ENCODE measurements at places on chromosomes 7 and 10.

- DNase-seq = no peak
These were observed 23.8 kb upstream of the SFTPA1 start for GRCh38 chr10:79586933-79587332.

- no peak for DNase-seq
These were observed 1.3 kb downstream of the ITPRIP start for GRCh38 chr10:104336821-104337467.

DNA sequence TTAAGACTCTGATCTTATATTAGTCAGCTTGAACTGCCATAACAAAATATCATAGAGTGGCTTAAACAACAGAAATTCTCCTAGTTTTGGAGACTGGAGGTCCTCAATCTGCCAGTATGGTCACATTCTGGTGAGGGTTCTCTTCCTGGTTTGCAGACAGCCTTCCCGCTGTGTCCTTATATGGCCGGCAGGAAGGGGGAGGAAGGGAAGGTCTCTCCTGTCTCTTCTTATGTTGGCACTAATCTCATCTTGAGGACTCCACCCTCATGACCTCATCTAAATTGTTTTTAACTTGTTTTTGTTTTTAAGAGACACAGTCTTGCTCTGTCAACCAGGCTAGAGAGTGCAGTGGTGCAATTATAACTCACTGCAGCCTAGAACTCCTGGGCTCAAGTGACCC lies 53.1 kb downstream of the VPS41 start:
- no peak for DNase-seq

DNA sequence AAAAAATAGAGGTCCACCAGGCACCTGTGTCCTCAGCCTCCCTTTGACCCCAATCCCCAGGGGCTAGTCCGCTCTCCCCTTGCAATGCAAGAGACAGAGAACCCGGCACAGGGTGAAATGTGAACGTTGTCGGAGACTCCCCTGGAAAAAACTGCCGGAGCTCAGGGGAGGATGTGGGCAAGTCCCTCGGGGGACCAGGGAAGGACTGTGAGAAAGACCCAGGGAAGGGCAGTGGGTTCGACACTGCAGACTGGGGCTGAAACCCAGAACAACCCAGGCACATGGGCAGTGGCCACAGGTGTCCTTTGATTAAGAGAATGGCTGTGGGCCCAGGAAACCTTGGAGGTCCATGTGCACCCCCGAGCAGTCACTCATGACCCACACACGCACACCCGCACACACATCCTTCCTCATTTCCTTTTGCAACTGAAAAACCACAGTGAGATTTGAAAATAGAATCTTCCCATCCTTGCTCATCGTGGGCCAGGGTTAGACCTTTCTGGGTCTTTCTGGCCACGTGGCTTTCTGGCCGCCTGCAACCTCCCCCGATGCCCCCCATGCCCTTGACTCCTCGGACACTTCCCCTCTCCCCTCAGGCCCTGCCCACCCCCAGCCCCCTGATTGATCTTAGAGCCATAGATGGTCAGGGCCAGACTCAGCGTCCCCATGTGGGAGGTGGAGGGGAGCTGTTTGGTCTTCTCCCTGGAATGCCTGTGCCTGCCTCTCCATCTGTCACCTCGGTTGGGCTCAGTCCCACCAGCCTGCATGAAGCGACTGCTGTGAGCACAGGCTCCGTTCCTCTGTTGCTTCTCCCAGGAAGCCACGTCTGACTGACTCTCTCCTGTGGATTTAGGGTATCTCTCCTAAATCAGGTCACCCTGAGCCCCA lies 7.9 kb downstream of the LAT2 start:
- DNase-seq = no peak

DNA sequence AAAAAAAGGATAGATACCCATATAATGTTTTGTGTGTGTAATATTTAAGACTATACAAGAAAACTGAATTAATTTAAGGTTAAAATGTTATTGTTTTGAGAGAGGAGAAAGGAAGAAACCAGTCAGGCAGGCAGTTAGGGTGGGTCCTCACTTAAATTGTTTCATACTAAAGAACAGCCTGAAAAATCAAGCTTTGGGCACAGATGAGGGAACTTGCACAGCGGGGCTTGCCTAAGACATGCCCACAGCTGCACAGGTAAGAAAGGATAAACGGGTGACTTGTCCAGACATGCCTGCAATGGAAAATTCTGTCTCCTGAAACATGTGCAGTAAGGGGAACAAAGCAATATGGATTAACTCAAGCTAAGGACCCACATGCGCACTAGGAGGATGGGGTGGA lies 158.4 kb downstream of the BBS9 start:
- DNase-seq = no peak

GRCh38 chr10:75399461-75400162 lies 2.0 kb downstream of the ZNF503 start:
- no peak for DNase-seq

DNA sequence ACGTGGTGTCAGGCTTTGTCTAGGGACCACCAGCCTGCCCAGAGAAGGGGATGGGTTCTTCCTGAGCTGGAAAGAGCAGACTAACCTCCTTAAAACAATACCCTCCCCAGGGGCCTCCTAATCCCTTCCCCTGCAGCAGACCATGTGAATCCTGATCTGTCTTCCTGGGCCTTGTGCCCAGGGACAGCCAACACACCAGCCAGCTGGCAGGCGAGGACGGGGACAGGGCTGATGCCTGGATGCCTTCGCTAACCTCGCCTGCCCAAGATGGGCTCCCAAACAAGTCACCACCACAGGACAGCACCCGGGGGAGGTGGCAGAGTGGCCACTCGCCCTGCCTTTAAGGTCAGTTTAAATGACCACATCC lies 17.6 kb downstream of the PODXL start:
- no peak for DNase-seq

- no peak for DNase-seq
These were observed 241.6 kb downstream of the RAB11FIP2 start for GRCh38 chr10:117805139-117805538.

GRCh38 chr10:42961796-42962109 lies 115.1 kb upstream of the RET start:
- DNase-seq = no peak

DNA sequence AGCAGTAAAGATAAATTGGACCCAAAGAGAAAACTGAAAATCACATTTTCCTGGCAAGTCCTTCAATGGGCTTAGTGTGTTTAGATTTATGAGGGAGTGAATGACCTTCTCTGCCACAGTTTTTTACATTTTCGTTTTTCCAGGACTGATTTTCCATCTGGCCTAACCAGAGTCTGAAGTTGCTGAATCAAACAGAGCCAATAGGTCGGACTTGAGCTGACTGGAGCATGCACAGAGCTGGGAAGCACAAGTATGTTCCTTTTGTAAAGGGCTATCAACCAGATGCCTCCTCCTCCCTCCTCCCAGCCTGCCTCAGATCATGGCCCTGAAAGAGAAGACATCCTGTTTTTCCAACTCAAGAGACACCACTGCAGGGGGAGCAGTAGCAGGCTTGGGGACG lies 126.0 kb upstream of the ANKRD1 start:
- DNase-seq = no peak

DNA sequence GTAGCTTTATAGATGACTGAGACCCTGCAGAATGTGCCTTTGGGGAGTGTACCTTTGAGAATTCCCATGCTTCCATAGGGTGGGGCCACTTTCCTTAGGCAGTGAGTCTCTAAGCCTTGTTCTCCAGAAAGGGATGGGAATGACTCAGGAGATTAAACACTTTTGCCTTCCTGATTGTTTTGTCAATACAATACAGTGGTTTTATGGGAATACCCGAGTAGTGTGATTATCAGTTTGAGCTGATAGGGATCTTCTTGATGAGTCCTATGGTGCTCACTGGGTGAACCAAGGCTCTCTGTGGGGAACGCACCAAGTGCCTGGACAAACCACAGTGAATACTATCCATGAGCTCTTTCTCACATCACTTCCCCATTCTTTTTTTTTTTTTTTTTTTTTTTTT lies 6.3 kb downstream of the MYOF start:
- DNase-seq = no peak

DNA sequence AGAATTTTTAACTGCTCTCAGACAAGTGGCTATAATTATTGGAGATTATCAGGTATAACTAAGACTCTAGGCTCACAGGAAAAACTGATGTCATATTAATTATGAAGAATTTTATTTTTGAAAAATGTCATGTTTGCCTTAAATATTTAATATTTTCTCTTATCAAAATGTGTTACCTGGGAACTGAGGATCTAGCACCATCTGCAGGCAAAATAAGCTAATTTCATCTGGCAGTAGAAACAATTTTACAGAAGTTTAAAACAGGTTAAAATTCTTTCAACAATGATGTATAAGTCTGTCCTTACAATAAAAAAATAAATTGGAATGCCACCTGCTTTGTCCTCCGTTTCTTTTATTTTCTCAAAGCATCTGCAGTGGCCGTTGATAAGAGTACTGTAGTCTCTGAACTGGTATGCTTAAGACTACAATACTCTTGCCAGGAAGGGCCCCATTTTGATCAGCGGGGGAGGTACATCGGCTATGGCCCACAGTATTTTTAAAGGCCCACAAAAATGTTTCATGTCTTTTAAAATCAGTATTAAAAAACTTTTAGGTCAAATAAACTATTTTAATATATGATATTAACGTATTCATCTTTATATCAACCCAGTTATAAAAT lies 81.3 kb downstream of the VWDE start:
- no peak for DNase-seq

DNA sequence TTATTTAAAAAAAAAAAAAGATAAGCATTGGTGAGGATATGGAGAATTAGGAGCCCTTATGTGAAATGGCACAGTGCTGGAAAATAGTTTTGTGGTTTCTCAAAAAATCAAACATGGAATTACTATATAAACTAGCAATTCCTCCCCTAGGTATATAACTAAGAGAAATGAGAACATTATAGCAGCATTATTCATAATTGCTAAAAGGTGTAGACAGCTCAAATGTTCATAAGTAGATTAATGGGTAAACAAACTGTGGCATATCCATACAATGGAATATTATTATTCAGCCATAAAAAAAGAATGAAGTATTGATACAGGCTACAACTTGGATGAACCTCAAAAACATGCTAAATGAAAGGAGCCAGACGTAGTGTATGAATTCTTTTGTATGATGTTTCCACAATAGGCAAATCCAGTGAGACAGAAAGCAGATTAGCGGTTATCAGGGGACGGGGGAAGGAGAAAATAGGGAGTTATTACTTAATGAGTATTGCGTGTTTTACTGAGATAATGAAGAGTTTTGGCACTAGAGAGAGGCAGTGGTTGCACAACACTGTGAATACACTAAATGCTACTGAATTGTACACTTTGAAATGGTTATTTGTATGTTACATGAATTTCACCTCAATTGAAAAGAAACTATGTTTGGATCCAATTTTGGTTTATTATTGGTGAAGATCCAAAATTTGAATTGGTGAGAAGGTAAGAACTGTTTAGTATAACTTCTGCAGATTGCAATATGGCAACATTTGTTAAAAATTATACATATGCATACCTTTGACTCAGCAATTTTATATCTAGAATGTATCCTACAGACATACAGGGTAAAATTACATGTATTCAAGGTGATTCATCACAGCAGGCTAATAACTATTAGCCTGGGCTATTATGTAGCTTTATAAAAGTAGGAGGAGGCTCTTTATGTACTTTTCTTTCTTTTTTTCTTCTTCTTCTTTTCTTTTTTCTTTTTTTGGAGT lies 69.7 kb downstream of the VCL start:
- no peak for DNase-seq

- DNase-seq = no peak
These were observed 1.8 kb downstream of the BMI1 start for GRCh38 chr10:22322641-22323160.

GRCh38 chr7:127619681-127620405 lies 1.9 kb upstream of the PAX4 start:
- DNase-seq = no peak

DNA sequence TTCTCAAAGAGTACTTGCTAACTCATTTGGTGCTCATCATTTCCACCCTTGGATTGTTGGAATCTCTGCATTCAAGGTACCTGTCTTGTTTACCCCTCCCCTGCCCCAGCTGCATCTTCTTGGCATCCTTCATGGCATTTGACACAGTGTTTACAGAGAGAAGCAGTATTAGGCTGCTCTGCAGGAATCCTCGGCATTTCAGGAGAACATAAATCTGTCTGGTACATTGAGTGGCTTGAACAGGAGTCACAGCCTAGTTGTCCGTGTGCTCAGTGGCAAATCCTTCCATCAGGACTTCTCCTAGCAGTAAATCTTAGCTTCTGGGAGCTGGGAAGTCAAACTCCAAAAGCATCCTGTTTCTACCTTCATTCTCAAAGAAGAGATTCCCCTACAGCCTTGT lies 136.8 kb upstream of the YAE1 start:
- DNase-seq = no peak

GRCh38 chr7:70926666-70927065 lies 205.3 kb upstream of the GALNT17 start:
- no peak for DNase-seq

- DNase-seq = no peak
These were observed 245.6 kb downstream of the BICC1 start for GRCh38 chr10:58758321-58758720.

- no peak for DNase-seq
These were observed 238.8 kb downstream of the POLR1F start for GRCh38 chr7:19470031-19470430.

DNA sequence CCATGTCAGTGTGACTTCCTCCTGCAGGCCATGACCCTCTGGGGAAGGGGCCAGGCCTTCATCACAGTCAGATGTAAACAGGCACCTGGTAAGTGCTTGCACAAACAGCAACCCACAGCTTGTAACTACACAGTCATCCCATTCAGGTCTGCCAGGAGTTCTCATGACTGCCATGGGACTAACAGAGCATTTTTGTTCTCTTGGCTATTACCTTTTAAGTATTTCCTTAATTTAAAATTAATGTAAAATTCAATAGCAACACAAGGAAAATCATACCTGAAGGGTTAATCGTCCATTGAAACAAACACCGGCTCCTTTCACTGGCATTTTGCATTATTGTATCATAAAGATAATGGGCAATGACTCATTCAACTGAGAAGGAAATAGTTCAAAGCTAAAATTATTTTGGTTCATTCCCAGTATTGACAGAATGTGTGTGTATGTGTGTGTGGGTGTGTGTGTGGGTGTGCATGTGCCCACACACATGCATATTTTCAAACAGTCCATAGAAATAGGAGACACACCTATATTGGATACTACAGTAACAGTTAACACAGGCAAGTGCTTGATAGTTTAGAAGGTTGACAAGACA lies 307.9 kb downstream of the WDR11 start:
- no peak for DNase-seq

DNA sequence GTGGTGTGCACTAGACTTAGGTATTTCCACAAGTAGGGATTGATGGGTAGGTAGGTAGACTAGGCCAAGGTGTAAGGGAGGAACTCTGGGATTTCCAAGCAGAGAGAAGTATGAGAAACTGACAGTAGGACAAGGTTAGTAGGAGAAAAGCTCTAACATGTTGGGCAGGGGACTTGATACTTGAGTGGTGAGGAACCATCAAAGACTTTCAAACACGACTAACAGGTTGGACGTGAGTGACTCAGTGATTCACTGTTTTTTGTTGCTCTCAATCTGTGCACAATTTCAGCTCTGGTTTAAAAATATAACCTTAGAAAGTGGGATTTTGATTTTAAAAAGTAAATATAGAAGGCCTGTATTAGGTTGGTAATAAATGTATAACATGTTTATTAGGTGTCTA lies 44.4 kb downstream of the KLHDC10 start:
- DNase-seq = no peak

- no peak for DNase-seq
These were observed 15.6 kb downstream of the SEC23IP start for GRCh38 chr10:119908166-119908565.

- no peak for DNase-seq
These were observed 23.1 kb downstream of the KCP start for GRCh38 chr7:128887169-128888038.

Measured in stimulated activated CD8-positive, alpha-beta memory T cell treated with anti-CD3 and anti-CD28 coated beads, Interleukin-7, amount 100 ng/mL, for 48 hours (primary cell).